ENCODE measurements at places on chromosomes 3 and 15.

DNA sequence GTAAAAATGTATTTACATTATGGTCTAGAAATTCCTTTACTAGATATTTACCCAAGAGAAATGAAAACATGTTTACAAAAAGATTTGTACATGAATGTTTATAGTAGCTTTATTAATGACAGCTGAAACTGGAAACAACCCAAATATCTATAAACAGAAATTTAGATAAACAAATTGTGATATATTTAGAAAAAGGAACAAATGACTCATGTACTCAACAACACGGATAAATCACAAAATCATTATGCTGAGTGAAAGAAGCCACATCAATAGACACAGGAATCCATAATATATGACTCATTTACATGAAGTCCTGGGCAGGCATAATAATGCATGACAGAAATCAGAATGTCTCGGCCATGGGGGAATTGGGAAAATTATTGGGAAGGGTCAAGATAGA, 1020.2 kb downstream of the SQOR start:
- no peak for DNase-seq

DNA sequence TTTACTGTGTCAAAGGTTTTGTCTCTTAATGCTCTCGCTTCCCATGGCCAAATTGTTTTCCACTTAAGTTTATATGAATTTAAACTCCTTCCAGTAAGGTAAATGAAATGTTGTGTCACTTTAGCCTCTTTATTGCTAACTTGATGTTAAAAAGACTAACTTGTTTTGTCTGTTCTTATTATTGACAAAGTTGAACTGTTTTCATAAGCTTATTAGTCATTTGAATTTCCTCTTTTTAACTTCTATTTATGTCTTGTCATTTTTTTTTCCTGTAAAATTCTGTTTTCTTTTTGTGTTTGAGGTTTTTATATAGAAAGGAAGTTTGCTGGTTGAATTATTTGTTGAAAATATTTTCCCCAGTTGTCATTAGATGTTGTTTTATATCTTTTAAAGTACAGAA, 25.8 kb downstream of the FAM98B start:
- no peak for DNase-seq

GRCh38 chr15:32802286-32802936, 84.6 kb downstream of the GREM1 start:
- no peak for DNase-seq

GRCh38 chr3:54432975-54433374, 310.6 kb downstream of the CACNA2D3 start:
- no peak for DNase-seq

DNA sequence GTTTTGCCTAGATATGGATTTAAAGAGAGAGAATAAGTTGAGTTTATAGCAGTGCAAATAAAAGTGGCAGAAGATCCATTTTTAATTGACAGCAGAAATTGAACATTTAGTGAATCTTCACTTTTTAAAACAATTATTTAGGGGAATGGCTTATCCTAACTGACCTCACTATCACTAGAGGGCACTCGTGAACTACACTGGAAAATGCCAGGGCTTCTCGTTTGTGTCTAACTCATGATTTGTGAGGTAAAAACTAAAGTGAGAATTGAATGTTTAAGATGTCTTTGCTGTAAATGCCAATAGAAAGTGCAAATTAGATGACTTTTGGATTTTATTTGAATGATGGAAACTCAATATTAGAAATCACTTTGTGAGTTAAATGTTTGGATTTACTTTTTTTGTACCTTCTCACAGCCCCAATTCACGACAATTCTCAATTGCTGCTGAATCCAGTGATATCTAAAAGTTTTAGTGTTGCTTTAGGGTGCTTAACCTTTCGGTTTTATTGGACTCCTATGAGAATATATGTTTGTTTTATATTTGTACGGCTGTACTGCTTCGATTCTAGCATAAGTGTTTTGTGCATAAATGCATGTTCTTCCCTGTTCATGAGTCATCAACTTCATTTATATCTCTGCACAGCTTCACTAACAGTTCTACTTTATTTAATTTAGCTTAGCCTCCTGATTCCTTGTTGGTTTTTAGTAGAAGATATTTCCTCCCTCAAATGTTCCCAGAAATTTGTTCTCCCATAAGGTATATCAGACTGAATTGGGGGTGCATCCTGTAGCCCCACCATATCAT, 462.1 kb downstream of the MFSD1 start:
- DNase-seq, result no peak

DNA sequence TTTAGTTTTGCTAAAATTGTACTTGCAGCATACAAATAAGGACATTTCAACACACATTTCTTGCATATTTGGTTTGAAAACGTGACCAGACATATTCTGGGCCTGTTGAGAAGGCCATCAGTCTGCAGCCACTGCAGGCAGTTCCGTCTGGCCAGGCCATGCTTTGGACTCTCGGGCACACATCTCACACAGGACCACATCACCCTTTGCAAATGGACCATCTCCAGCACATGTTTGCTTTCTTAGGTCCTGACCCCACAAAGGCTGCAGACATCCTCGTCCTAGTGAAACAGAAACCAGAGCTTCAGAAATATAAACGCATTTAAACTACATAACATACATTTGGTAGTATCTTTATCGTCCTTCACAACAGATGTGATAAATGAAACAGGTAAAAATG, 24.1 kb downstream of the GABRA5 start:
- no peak for DNase-seq

DNA sequence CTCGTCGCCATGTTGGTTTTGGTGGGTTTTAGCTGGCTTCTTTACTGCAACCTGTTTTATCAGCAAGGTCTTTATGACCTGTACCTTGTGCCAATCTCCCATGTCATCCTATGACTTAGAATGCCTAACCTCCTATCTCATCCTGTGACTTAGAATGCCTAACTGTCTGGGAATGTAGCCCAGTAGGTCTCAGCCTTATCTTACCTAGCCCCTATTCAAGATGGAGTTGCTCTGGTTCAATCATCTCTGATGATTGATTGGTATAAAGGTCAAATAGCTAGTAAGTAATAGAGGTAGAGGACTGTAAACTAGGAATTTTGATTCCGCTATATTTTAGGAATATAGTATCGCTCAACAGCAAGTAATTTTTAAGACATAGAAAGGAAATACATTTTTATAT, 1.3 kb upstream of the ACKR2 start:
- no peak for DNase-seq

DNA sequence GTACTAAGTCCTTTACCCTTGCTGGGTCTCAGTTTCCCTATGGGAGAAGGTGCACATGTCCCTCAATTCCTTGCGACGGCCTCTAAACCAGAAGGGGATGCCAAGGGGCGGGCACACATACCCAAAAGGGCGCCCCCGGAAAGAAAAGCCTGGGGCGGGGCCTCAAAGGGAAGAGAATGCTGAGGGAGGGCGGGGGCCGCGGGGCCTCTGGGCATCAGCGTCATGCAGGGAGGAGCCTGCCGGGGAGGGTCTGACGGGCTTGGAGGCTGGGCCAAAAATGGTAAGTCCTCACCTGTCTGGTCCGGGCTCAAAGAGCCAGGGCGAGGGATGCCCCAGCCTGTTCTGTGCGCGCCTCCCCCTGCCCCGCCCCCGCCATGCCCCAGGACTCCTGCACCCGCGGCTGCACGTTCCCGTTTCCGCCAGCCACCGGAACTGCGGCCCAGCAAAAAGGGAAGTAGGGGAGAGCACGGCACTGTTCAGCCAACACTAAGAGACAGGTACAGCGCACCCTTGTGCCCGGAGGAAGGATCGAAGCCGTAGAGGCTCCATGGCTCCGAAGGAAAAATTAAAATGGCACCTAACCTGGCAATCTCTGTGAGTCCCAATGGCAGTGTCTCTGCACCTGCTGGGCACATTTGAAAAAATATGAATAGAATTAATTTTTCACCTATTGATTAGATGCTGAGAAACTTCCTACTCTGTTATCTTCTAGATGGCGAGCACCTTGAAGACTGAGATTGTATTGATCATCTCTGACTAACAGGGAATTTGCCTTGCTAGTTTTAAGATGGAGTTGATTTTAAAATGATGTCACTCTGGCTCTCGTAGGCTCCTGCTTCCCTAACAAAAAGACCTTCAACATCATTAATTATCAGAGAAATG, at the start of gene DET1:
Gene DET1 (minus strand): TSS at position 434 of the 882 bp plus-strand sequence. CDS start 14,976 bp downstream, outside the sequence.
- peak; percentile 82 for DNase-seq

DNA sequence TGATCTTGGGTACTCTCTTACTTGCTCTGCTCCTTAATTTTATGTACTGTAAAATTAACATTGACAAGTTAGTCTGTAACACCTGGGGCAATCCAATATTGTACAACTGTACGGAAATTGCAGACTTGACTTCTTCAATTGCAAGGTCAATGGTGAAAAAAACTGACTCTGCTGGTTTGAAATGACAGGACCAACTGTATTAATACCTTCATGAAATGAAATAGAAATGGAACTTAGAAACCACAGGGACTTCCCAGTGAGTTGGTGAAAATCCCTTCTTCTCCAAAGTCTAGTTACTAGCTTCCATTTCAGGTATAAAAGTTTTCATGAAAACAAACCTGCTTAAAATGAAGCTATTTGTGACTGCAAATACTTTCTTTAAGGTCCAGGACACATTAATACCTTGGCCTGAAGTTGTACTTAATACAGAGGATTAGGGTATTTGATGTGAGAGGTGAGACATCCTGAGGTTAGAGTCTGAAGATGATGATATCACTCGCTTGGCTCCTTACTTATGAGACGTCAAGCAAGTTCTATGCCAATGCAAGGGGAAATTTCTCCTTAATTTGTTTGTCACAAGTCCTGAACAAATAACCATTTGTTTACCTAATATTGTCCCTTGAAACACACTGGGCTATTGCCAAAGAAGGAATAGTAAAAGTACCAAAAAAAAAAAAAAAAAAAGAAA, 226.2 kb upstream of the TP63 start:
- no peak for DNase-seq

GRCh38 chr15:98873441-98874218, 134.0 kb downstream of the PGPEP1L start:
- DNase-seq, result no peak

DNA sequence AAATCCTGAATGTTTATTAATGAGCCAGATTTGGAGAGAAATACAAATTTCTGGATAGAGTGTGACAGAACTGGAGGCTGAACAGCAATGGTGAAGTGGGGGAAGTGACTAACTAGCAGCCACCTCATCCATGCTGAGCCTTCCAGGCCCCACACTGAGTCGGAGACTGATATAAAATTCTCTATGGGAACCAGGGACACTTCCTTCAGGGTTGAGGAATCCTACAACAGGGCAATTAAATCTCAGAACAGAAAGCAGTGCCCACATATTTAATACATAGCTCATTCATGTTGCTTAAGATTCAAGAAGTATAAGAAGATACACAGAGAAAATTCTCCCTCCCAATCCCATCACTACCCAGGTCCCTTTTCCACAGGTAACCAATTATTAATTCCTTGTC, 49.3 kb downstream of the HACD2 start:
- no peak for DNase-seq

DNA sequence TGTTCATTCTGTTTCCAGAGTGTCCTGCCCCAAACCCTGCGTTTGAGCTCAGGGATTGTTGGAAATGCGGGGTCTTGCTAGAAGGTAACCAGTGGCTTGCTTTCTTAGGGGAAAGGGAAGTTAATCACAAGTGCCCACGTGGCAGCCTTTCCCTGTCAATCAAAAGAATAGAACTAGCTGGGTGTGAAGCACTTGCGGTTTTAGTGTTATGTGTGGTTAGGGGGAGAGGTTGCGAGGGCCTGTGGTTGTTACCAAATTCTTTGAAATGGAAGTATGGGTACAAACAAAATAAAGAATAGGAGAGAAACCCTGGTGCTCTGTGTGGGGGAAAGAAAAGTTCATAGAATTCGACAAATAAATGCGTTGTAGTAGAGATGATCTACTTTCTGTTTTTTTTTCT, 67.6 kb downstream of the FNDC3B start:
- peak; percentile 34 for DNase-seq

GRCh38 chr3:120311863-120312794, 27.1 kb upstream of the GPR156 start:
- DNase-seq, result no peak

GRCh38 chr15:51103330-51103729, 8.6 kb upstream of the TNFAIP8L3 start:
- DNase-seq, result no peak

DNA sequence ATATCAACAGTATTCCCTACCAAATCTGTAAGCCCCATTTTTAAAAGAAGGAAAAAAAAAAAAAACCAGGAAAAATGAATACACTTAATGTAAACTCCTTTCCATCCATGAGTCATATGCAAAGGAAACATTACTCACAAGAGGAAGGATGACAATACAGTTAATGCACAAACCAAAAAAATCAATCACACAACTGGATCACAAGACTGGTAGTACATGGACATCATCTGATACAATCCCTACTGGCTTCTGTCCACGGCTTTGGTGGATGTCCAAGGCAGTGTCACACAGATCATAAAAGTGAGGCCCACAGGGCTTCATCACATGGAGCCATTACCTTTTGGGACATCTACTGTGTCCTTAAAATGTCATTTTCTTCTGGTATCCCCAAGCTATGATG, 44.0 kb downstream of the SUCLG2 start:
- DNase-seq, result no peak

DNA sequence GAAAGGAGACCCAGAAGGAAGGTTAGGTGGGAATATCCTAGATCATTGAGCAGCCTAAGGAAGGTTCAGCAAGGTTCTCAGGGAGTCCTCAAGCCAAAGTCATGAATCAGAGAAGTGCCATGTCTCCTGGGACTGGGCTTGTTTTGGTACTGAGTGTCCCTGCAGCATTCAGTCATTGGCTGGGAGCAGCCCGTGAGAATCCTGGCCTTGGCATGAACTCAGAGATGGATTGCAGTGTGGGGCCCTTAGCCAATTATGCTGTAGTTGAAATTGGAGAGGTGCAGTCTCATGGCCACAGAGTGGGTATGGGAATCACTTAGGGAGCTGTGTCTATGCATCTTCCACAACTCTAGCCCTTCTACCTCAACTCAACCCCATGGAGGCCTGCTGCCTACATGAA, 17.0 kb upstream of the PPM1L start:
- no peak for DNase-seq

GRCh38 chr3:150787741-150788370, 24.9 kb upstream of the SIAH2 start:
- DNase-seq, result peak; percentile 71

- no peak for DNase-seq
Measured at GRCh38 chr3:135757421-135757820, 208.1 kb upstream of the PPP2R3A start.

GRCh38 chr15:37220949-37221670, 120.8 kb upstream of the MEIS2 start:
- no peak for DNase-seq

DNA sequence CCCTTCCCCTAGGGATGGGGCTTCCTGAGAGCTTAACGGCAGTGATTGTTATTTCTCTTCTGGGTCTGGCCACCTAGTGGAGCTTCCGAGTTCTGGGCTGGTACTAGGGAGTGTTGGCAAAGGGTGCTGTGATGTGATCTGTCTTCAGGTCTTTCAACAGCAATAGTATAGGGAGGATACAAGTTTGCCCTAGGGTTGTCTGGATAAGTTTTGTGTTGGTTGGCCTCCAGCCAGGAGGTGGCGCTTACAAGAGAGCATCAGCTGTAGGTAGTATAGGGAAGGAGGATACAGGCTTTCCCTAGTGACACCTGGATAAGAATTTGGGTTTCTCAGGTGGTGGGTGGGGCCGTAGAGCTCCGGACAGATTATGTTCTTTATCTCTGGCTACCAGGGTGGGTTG, 19.2 kb upstream of the CPOX start:
- no peak for DNase-seq

Data from stimulated activated CD8-positive, alpha-beta memory T cell treated with anti-CD3 and anti-CD28 coated beads, Interleukin-7, amount 100 ng/mL, for 1 hour (primary cell).